Fibroblast of lung (primary cell): ENCODE measurements at places on chromosomes 5 and 9. TPM values are rescaled to one million over a fixed set of nuclear protein-coding genes. Genes with fewer than 3 reads are reported as not detected.

- peak; percentile 23 for DNase-seq
- H3K27ac ChIP-seq, result no peak overlapping the region
- no peaks in the 10 kb centered on the region for H3K36me3 ChIP-seq
These were observed 27.6 kb upstream of the SPATA31E1 start for GRCh38 chr9:87855061-87855460.

GRCh38 chr5:96809921-96810320 is 2.2 kb upstream of the ERAP1 start:
- no peak for DNase-seq
- H3K27me3 ChIP-seq, result no peaks in the 10 kb centered on the region
- no peak overlapping the region for H3K27ac ChIP-seq
- H3K4me1 ChIP-seq, result peaks cover 7% of the 10 kb centered on the region
- no peak overlapping the region for H3K4me3 ChIP-seq

PCDHB6 gene
- 0.26 and 0.33 TPM in 2 replicates for total RNA-seq

SAXO1 gene
- total RNA-seq, result under 0.01 and 0.17 TPM in 2 replicates

- no peaks in the 10 kb centered on the region for H3K36me3 ChIP-seq
- no peak overlapping the region for H3K27ac ChIP-seq
- H3K4me1 ChIP-seq, result no peaks in the 10 kb centered on the region
- no peaks in the 10 kb centered on the region for H3K27me3 ChIP-seq
- no peak overlapping the region for H3K4me3 ChIP-seq
- no peak for DNase-seq
These were observed 228.3 kb upstream of the ADAMTS16 start for GRCh38 chr5:4911646-4912403.

- no peaks in the 10 kb centered on the region for H3K4me1 ChIP-seq
- no peaks in the 10 kb centered on the region for H3K27me3 ChIP-seq
- no peaks in the 10 kb centered on the region for H3K36me3 ChIP-seq
- DNase-seq, result peak; percentile 15
- H3K4me3 ChIP-seq, result no peak overlapping the region
- no peak overlapping the region for H3K27ac ChIP-seq
These were observed 396.9 kb downstream of the PDE4D start for GRCh38 chr5:59496524-59497134.

ACER2 gene
- 2.6 and 4.5 TPM in 2 replicates for total RNA-seq

SHB gene
- total RNA-seq, result 12.6 and 13.9 TPM in 2 replicates

PFN3 gene
- not detected in 2 replicates for total RNA-seq
